GM23338 (cell line): ENCODE measurements at places on chromosomes 11 and 22. TPM values are rescaled to one million over a fixed set of nuclear protein-coding genes. Genes with fewer than 3 reads are reported as not detected.
A peak's percentile ranks its signal among the peaks of the same experiment; 100 is the strongest.

GRCh38 chr22:41551877-41552582 is 7.8 kb upstream of the POLR3H start:
- no peak for DNase-seq

DNA sequence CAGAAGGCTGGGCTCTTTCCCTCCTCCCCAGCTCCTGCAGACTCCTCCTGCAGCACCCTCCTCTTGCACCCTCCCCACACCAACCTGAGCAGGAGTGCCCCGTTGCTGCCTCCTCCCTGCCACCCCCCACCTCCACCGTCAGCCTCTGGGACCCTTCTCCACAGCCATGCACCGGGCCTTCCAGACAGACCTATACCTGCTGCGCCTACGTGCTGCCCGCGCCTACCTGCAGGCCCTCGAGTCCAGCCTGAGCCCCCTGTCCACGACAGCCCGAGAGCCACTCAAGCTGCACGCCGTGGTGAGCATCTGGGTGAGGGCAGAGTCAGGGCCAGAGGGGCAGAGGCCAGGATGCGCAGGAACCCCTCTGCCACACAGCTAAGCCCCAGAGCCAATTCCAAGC is 16.2 kb downstream of the ZDHHC24 start:
- no peak for DNase-seq

GRCh38 chr11:120235024-120235628 is 4.8 kb upstream of the POU2F3 start:
- peak; percentile 92 for DNase-seq

DNA sequence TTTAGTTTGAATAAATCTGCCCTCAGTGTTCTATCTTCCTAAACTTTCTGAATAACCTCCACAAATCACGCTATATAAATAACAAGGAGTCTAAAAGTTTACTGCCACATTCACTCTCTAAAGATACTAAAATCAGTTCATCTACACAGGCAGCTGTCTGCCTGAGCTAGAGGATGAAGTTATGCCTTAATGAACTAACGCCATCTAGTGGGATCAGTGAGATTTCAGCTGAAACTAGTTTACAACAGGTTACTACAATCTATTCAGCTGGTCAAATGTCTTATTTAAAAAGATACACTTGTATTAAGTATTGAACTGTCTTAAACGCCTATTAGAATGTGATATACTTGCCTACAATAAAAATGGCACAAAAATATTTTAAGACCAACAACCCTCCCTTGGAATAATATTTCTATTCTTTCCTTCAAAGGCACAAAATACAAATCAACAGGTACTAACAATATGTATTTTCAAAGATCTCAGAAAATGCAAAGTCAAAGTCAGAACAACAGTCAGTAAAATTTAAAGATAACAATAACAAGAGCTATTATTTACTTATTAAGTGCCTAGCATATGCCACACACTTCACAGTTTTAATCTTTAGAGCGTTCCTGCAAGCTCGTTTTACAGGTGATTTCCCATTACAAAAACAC is 84.1 kb downstream of the LARGE2 start:
- DNase-seq = peak; percentile 93

- DNase-seq = peak; percentile 58
Observed at GRCh38 chr11:40129266-40129665, 1330.2 kb downstream of the LRRC4C start.

The CASP5 gene
- not detected in 2 replicates for total RNA-seq

The OR51A2 gene
- not detected in 2 replicates for total RNA-seq

The SYNGR1 gene
- total RNA-seq = 12.3 and 30.9 TPM in 2 replicates

The P2RX6 gene
- total RNA-seq = not detected in 2 replicates
